ENCODE measurements at places on chromosomes 1 and 21.

DNA sequence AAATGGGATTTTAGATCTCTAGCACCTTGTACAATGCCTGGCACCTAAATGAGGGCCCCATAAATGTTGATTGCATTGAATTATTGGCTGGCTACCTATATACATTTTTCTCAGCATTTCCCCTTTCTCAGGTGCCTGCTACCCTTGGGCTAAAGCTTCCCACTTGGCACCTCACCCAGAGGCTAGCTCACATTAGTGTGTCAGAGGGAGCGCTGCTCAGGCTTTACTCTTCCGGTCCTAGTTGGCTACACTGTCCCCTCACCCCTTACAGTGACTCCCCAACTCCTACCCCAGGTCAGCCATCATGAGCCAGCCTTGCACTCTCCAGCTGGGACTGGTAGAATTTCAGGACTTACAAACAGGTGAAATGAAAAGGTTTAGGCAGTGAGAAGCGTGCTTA is 9.5 kb downstream of the TRAF5 start:
- DNase-seq: no peak

DNA sequence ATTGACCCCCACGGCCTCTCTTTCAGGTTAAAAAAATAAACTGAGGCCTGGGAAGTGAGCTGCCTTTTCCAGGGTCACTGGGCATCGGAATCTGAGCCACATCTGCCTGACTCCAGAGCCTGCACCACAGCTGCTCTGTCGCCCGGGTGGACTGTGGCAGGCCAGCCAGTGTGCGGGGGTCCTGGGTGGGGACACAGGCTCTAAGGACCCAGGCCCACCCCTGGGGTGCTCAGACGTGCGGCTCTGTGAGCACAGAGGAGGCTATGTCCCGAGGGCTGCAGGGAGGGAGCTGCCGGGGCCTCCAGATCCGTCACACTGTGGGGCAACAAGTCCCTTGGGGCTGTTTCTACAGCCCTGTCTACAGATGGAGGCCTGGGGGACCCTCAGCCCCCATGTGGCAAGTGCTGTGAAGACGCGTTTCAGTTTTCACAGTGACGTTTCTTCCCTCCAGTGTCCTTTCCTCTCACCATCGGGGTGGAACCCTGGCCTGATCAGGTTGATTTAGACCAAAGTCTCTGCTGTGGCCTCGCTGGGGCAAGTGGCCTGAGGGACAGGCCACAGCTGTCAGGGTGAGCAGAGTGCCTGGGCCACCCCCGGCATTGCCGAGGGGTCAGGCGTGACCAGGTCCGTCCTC is 39.2 kb upstream of the ACTRT2 start:
- DNase-seq: no peak

DNA sequence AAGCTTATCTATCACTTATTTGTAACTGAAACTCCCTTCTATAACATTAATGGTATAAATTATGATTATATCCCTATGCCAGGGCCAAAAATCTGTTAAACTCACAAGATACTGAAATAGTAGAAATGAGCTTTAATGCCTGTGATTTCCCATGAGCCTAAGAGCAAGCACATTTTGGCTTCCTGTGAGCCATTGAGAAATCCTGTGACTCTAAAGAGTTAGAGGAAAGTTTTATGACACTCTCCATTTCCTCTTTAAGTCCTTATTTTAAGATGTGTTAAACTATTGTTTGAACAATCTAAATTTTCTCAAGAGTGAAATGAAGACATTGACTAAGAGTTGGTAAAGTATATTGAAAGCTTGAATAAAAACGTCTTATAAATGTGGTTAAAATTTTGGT is 45.6 kb downstream of the SUCO start:
- no peak for DNase-seq

DNA sequence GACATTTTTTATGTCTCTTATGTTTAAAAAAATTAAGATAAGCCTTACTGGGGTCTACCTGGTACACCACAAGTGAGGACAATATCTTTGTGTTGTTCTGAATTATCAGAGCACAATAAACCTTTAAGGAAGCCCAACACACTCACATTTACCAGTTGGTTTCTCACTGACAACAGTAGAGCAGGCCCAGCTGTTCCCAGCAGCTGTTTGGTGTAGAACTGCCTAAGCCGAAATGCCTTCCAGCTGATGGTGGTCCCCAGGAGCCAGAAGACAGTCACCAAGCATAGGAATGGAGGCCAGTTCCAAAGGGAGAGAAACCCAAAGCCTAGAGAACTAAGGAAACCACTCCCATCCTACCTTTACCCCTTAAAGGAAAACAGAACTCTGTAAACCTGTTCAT is 428.6 kb upstream of the CAMK1G start:
- no peak for DNase-seq

DNA sequence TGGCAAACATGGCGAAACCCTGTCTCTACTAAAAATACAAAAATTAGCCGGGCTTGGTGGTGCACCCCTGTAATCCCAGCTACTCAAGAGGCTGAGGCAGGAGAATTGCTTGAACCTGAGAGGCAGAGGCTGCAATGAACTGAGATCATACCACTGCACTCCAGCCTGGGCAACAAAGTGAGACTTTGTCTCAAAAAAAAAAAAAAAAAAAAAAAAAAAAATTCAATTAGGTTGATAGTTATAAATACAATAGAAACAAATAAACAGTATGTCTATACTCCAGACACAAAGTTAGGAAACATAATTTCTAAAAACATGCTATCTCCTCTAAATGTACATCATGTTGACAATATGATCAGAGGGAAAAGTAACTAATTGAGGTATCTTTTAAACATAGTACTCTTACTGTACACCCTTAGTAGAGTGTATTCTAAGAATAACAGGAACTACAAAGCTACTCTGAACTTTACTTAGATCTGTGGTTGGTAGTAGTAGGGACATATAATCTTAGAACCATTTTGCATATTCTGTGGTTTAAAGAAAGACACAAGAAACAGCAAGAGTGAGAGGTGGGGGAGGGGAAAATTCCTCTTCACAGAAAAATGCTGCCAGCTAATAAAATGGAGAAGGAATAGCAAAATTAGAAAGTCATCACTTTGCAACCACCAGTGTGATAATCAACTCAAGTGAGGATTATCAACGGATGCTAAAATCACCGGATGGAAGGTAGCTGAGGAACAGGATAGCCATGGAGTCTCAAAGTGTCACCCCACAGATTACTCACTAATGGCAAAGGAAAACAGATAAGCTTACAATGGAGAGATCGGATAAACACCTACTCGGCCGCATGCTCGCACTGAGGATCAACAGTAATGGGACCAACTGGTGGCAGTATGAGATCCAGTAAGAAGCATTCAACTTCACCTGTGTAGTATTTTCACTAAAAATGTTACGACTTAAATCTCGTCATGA is 35.0 kb downstream of the MTOR start:
- no peak for DNase-seq

DNA sequence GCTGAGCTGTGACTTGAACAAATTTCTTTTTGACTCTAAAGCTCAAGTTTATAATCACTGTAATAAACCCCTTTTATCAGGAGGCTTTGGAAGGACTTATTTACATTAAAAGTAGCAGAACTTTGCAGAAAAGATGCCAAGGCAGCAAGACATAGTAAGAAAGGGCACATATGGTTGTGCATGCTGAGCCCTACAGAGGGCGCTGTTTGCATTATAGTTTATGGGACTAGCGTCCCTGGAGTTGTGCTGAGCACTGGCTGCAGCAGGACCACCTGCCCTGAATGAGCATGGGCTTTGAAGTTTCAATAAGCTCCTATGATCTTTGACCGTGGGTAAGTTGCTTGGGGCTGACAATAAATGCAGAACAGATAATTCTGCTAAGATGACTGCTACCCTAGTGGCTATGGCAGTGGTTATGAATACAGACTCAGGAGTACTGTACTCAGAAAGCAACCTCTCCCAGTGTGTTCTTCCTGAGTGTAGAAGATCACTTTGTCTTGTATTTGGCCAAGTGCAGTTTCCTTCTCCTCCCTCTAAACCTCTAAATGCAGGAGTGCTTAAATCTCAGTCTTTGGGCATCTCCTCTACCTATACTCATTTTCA is 45.4 kb upstream of the USP1 start:
- DNase-seq: no peak
